Forelimb muscle (tissue), 1 donor: ENCODE measurements at places on chromosomes 2 and 18. TPM values are rescaled to one million over a fixed set of nuclear protein-coding genes. Genes with fewer than 3 reads are reported as not detected.

REEP1 gene
- 76.7 TPM for polyA plus RNA-seq

KLHL41 gene
- polyA plus RNA-seq, result 4,199 TPM

WDR43 gene
- 27.2 TPM for polyA plus RNA-seq

FBXO15 gene
- polyA plus RNA-seq, result 1.9 TPM

GPAT2 gene
- polyA plus RNA-seq, result 5.6 TPM

DNAH7 gene
- polyA plus RNA-seq, result 0.15 TPM

DNAJC5G gene
- 0.24 TPM for polyA plus RNA-seq

IL36G gene
- 0.14 TPM for polyA plus RNA-seq

PLCL1 gene
- polyA plus RNA-seq, result 14.3 TPM

MSTN gene
- polyA plus RNA-seq, result 32.8 TPM

LAMA1 gene
- polyA plus RNA-seq, result 1.8 TPM

SLC5A7 gene
- polyA plus RNA-seq, result 0.09 TPM

TDRD15 gene
- not detected for polyA plus RNA-seq

OXER1 gene
- 7.2 TPM for polyA plus RNA-seq

SCN2A gene
- polyA plus RNA-seq, result 0.05 TPM

KYNU gene
- 0.67 TPM for polyA plus RNA-seq

EPB41L3 gene
- polyA plus RNA-seq, result 107 TPM

MBP gene
- polyA plus RNA-seq, result 12.9 TPM

ITPRIPL1 gene
- 3.0 TPM for polyA plus RNA-seq

TTN gene
- 322 TPM for polyA plus RNA-seq

CSRNP3 gene
- 9.4 TPM for polyA plus RNA-seq

TPO gene
- polyA plus RNA-seq, result 0.30 TPM

ZNF804A gene
- polyA plus RNA-seq, result 0.13 TPM

CNTNAP5 gene
- 0.03 TPM for polyA plus RNA-seq

MYCN gene
- 5.5 TPM for polyA plus RNA-seq
